ENCODE measurements at places on chromosomes 12 and 14.
A peak's percentile ranks its signal among the peaks of the same experiment; 100 is the strongest.

DNA sequence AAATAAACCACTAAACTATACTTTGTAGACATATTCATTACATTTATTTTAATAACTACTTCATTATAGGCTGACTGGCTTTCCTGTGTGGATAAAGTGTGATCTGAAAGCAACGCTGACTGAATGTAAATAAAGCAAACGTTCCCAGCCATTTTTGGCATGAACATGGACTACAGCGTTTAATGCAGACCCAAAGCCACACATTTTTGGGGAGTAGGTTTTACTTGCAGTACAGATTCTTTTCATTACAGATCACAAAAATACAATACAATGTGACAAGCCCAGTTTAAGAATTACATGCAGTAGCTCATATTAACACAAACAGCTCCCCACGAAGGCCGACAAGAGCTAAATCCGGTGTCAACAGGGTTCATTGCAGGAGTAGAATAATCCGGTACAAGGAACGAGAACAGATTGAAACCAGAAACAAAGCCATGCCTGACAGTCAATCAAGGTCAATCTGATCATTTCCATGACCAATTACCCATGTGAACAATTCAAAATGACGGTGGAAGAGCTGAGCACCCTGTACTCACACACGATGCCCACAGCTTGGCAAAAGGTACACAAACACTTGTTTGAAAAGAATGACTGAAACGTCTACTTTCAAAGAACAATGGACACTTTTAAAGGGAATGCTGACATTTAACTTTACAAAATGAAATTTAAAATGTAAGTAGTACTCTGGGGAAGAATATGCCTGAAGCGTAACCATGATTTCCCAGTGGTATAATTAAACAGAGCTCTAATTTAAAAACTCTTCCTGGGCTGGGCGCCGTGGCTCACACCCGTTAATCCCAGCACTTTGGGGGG lies 5.3 kb downstream of the BAG5 start:
- peaks cover 36% of the 10 kb centered on the region for H3K36me3 ChIP-seq
- no peak overlapping the region for H3K27ac ChIP-seq
- H3K4me3 ChIP-seq, result no peak overlapping the region
- DNase-seq, result no peak

GRCh38 chr12:52701281-52701680 lies 2.0 kb downstream of the KRT77 start:
- peaks cover 18% of the 10 kb centered on the region for H3K27me3 ChIP-seq
- no peaks in the 10 kb centered on the region for H3K4me1 ChIP-seq
- H3K4me3 ChIP-seq, result no peak overlapping the region
- DNase-seq, result no peak

DNA sequence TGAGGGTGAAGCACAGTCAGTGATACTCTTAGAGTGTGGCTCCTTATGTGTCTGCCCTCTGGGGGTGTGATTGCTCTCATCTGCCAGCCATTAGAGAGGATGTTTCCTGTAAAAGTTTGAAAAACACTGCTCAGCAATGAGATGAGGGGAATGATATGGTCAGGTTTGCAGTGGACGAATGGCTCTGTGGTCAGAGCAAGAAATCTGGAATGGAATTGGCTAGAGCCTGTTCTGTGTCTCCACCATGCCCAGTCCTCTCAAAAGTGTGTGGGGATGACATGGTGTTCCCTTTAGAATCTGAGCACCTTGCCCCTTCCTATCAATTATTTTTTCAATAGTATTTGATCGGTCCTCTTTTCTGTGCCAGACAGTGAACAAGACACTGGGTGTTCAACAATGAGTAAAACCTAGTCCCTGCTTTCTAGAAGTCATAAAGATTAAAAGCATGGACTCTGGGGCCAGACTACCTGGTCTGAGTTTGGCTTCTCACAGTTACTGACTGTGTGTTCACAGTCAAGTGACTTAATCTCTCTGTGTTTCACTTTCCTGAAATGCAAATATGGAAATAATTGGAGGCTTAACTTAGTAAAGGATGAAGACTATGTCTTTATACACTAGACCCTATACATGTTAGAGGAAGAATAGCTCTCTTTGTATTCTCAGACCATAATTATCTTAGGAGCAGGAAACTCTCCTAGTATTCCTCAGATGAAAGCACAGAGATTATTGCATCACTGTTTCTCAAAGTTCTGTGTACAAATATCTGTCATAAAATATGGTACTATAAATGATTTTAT lies 1.6 kb downstream of the ACSS3 start:
- H3K36me3 ChIP-seq, result no peaks in the 10 kb centered on the region
- H3K27me3 ChIP-seq, result peaks cover 12% of the 10 kb centered on the region

GRCh38 chr12:130972586-130972950 lies 18.9 kb downstream of the ADGRD1 start:
- H3K36me3 ChIP-seq, result no peaks in the 10 kb centered on the region
- no peak overlapping the region for H3K4me3 ChIP-seq
- no peaks in the 10 kb centered on the region for H3K27me3 ChIP-seq

- no peak for DNase-seq
- H3K36me3 ChIP-seq, result no peaks in the 10 kb centered on the region
- H3K27me3 ChIP-seq, result no peaks in the 10 kb centered on the region
- no peak overlapping the region for H3K27ac ChIP-seq
- H3K4me1 ChIP-seq, result no peaks in the 10 kb centered on the region
- H3K4me3 ChIP-seq, result no peak overlapping the region
Observed at GRCh38 chr14:87059060-87059839, 933.7 kb downstream of the GALC start.

GRCh38 chr12:25529738-25530137 lies 23.3 kb downstream of the LMNTD1 start:
- no peaks in the 10 kb centered on the region for H3K36me3 ChIP-seq
- H3K4me3 ChIP-seq, result no peak overlapping the region
- H3K27ac ChIP-seq, result no peak overlapping the region
- no peaks in the 10 kb centered on the region for H3K4me1 ChIP-seq
- peaks cover 4% of the 10 kb centered on the region for H3K27me3 ChIP-seq
- no peak for DNase-seq

DNA sequence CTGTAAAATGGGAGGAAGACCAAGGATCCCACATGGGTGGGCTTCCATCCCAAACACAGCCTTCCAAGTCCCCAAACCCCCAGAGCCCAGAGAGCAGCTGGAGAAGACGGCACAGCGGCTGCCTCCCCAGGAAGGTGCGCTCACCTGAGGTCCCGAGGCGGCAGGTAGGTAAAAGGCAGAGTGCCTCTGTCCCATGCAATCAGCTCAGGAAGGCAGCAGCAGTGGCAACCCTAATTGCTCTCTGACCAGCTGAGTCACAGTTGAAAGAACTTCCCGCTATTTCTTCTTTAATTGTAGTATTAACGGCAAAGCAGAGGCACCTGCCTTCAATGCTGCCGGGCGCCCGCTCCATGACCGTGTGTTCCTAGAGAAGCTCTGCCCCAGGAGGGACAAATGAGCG lies 91.1 kb upstream of the BCL11B start:
- H3K27ac ChIP-seq, result no peak overlapping the region
- no peak for DNase-seq
- H3K4me1 ChIP-seq, result no peaks in the 10 kb centered on the region
- H3K36me3 ChIP-seq, result no peaks in the 10 kb centered on the region

GRCh38 chr14:91138511-91139359 lies 24.9 kb downstream of the DGLUCY start:
- peaks cover 48% of the 10 kb centered on the region for H3K4me1 ChIP-seq
- no peak overlapping the region for H3K4me3 ChIP-seq
- H3K27me3 ChIP-seq, result no peaks in the 10 kb centered on the region
- peaks cover 28% of the 10 kb centered on the region for H3K36me3 ChIP-seq
- peak; percentile 88 for DNase-seq

GRCh38 chr14:82449926-82450468 lies 916.3 kb upstream of the SEL1L start:
- no peaks in the 10 kb centered on the region for H3K27me3 ChIP-seq
- H3K4me1 ChIP-seq, result no peaks in the 10 kb centered on the region
- H3K27ac ChIP-seq, result no peak overlapping the region

GRCh38 chr14:98906123-98906995 lies 365.6 kb downstream of the BCL11B start:
- no peak for DNase-seq
- peaks cover 2% of the 10 kb centered on the region for H3K4me1 ChIP-seq
- H3K4me3 ChIP-seq, result no peak overlapping the region
- no peak overlapping the region for H3K27ac ChIP-seq

GRCh38 chr12:65208964-65209654 lies 39.7 kb downstream of the LEMD3 start:
- H3K27ac ChIP-seq, result peak overlapping the region; percentile 92
- H3K4me1 ChIP-seq, result peaks cover 43% of the 10 kb centered on the region
- DNase-seq, result no peak
- peaks cover 18% of the 10 kb centered on the region for H3K36me3 ChIP-seq

DNA sequence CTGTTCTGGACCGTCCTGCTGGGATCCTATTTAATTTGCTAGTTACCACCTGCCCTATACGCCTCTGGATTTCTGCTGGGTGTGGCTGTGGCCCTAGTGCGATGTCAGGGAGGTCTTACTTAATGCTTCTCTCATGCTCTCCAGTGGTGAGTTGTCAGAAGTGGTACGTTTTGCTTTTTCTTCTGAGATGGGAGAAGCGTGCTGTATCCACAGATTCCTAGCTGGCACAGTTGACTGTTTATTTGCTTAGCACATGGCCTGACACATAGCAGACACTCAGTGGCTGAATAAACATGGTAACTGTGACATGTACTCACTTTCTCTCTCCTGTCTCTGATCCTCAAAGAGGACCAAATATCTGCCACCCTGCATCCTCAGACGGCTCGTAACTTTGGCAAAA lies 107.3 kb downstream of the CACNA1C start:
- H3K27me3 ChIP-seq, result peaks cover 7% of the 10 kb centered on the region
- DNase-seq, result no peak
- H3K27ac ChIP-seq, result no peak overlapping the region
- no peaks in the 10 kb centered on the region for H3K36me3 ChIP-seq

All from activated CD4-positive, alpha-beta T cell treated with anti-CD3 and anti-CD28 coated beads, Interleukin-2, amount 10 ng/mL, durations not matched to agents 24 days and 14 days (primary cell).